ENCODE measurements at places on chromosomes 2 and 18.

DNA sequence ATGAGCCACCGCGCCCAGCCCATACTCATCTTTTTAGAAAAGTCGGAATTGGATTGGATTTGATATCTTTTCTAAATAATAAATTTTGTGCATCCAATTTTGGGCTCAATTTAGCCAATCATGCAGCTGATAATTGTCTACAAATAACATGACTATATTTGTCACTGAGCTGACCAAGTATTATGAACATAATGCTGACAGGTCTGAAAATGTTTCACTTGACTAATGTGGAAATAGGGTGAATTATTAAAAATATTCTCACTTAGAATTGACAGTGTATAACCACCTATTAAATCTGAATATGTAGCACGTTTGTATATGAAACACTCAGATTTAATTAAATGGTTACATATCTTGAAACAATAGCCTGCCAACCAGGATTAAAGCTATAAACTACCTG, 657.2 kb upstream of the FSHR start:
- DNase-seq = no peak

- no peak for DNase-seq
These were observed 258.0 kb downstream of the CNTNAP5 start for GRCh38 chr2:124283096-124283495.

GRCh38 chr2:20382965-20383810, 32.5 kb upstream of the PUM2 start:
- no peak for DNase-seq

GRCh38 chr2:214215107-214215506, 195.7 kb upstream of the VWC2L start:
- DNase-seq = no peak

- DNase-seq = no peak
These were observed 52.4 kb downstream of the VSNL1 start for GRCh38 chr2:17592731-17593409.

- peak; percentile 32 for DNase-seq
These were observed 2.5 kb upstream of the MREG start for GRCh38 chr2:216015722-216016464.

- no peak for DNase-seq
These were observed 79.1 kb downstream of the AP1S3 start for GRCh38 chr2:223758131-223758840.

- no peak for DNase-seq
These were observed 1.8 kb upstream of the KLHL41 start for GRCh38 chr2:169507698-169508097.

GRCh38 chr2:95034221-95034620, 8.7 kb downstream of the MAL start:
- no peak for DNase-seq

- DNase-seq = no peak
These were observed 20.6 kb downstream of the FER1L5 start for GRCh38 chr2:96663177-96663576.

- peak; percentile 74 for DNase-seq
These were observed 51.2 kb upstream of the ALPP start for GRCh38 chr2:232327105-232328031.

DNA sequence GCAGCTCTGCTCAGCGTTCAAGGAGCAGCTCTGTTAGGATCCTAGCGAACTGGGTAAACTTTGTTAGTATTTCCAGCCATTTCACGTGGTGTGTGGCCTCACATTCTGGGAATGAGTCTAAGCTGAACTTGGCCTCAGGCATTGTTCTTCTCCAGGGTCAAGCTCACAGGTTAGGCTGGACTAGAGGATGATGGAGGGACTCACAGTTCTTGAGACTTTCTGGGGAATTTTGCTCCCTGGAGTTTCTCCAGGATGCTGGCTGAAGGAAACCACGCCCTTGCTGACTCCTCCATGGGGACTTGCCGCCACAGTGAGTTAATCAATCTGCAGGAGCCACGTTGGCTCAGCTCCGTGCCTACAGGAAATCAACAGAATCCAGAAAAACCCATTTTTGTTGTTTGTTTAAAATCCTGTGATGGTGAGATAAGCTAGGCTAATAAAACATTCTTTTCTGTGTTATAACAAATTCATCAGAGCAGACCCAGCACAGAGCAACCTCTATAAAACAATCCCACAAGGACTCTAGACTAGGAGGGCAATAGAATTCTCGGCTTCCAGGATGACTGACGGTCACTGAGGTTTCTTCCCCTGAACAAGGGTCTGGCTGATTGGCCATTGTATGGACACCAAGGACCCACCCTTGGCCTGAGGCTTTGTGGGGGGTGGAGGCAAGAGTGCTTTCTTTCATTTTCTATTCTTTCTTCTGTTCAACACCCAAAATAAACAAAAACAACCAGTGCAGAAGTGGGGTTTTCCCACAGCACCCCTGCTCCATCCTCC, 12.6 kb downstream of the CNDP1 start:
- DNase-seq = no peak

- no peak for DNase-seq
These were observed 1.2 kb upstream of the HES6 start for GRCh38 chr2:238240757-238241711.

- DNase-seq = no peak
These were observed 1855.7 kb upstream of the CELF4 start for GRCh38 chr18:39421276-39421675.

- no peak for DNase-seq
These were observed 125.0 kb upstream of the CD226 start for GRCh38 chr18:70072678-70073077.

DNA sequence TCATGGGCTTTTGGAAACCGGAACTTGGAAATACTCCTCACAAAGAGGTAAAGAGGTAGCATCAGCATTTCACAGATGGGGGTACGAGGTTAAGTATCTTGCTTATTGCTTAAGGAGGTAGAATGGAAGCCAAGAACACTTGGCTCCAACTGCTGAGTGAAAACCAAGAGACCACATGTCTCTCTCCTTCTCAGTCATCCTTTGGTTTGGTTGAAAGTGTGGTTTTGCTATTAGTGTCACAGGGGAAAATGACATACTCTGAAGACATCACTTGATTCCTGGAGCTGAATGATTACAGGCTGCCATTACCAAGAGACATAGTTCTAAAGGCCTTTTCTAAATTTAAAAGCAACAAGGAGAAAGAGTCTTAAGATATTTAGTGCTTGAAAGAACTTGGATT, 41.5 kb downstream of the ANTXR1 start:
- no peak for DNase-seq

- peak; percentile 44 for DNase-seq
These were observed 4.5 kb upstream of the OSR1 start for GRCh38 chr2:19362755-19363473.

GRCh38 chr2:167310442-167310841, 422.2 kb downstream of the XIRP2 start:
- no peak for DNase-seq

DNA sequence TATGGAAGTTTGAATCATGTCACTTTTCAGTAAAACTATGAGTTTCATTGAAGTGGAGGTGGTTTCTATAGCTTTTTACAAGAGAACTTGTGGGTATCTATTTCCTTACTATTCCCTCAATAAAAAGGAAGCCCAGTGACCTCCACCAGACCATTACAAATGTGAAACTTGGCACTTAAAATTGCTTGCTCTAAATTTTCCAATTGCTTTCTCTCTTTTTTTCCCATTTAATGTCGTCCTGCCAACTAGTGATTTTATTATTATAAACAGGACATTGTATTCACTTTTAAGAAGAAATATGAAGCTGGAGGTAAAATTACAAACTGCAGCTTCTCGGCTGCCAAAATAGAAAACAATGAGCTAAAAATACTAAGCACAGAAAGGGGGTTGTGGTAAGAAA, 208.2 kb upstream of the ALPP start:
- DNase-seq = no peak

- DNase-seq = peak; percentile 35
These were observed 249.9 kb downstream of the PLCL1 start for GRCh38 chr2:198054299-198054698.

- no peak for DNase-seq
These were observed 1.2 kb downstream of the ONECUT2 start for GRCh38 chr18:57436191-57436964.

DNA sequence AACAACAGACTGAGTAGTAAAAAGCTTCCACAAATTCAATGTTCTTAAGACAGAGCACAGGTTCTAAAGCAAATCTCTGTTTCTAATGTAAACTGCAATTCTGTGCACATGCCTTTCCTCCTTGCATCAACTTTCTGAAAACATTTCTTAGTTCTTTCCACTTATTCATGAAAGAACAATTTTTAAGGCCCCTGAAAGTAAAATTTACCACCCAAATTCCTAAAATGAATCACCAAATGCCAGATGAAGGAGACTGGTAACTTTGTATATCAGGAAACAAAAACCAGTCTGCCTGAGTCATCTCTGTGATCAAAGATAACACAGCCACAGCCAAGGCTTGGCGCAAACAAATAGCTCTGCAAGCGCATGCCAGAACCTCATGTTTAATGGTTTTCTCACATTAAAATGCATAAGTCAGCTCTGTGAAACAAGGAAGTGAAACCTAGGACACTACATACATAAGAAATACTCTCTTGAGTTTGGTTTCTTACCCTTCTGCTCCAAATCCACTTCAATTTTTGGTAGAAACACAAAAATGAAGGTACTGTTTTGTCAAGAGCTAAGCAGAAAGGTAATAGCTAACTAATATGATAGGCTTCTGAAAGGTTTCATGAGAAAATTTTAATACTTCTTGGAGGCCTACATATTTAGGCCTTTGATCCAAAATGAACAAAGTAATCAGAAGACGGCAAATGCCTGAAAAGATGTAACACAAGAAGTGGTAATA, 169.4 kb downstream of the THADA start:
- DNase-seq = peak; percentile 61

DNA sequence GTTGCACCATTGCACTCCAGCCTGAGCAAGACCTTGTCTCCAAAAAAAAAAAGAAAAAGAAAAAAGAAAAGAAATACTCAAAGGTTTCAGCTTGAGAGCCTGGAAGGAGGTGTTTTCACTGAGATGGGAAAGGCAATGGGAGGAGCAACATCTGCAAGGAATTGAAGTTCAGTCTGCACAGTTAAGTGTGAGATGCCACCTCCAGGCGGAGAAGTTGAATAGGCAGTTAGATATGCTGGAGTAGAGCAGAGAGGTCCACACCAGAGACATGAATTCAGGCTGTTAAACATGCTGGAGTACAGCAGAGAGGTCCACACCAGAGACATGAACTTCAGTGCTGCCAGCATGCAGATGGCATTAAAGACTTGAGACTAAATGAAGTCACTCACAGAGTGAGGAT, 41.4 kb upstream of the DTNB start:
- DNase-seq = no peak

DNA sequence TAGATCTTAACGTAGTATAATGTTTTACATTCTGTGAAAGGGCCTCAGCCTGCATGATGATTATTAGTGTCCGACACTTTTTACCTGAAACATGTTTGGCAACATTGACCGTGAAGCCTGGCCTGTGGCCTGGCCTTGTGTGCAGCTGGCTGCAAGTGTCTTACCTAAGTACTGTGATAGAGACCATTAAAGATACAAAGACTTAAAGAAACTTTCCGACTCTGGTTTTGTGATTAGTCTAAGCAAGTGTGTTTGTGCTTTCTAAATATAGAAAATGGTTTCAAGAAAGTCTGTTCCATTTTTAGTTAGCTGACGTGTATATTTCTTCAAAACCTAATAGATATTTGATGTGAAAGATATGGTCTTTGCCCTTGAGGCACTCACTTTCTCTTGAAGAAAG, 601.8 kb downstream of the LRP1B start:
- no peak for DNase-seq

GRCh38 chr18:79738581-79739439, 58.9 kb upstream of the KCNG2 start:
- no peak for DNase-seq

DNA sequence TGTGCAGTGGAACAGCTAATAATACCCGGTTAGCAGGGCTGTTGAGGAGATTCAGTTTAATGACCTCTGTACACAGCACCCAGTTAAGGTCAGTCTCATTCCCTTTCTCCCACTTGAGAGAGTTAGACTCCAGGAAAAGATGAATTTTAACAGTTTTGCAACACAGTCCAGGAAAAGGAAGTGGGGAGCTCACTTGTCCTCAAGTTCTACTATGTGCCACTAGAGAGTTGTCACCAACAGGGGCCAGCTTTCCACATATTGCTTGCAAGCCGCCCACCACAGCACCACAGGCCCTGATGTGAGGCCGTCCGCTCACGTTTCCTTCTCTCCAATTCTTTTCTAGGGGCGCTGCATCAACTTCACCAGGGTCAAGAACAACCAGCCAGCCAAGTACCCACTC, 142.1 kb downstream of the GFPT1 start:
- DNase-seq = no peak

GRCh38 chr2:126655500-126656430, at the start of gene GYPC:
Gene GYPC (plus strand): TSS chr2:126656158. CDS start chr2:126656264, 106 bp downstream.
- peak; percentile 38 for DNase-seq

DNA sequence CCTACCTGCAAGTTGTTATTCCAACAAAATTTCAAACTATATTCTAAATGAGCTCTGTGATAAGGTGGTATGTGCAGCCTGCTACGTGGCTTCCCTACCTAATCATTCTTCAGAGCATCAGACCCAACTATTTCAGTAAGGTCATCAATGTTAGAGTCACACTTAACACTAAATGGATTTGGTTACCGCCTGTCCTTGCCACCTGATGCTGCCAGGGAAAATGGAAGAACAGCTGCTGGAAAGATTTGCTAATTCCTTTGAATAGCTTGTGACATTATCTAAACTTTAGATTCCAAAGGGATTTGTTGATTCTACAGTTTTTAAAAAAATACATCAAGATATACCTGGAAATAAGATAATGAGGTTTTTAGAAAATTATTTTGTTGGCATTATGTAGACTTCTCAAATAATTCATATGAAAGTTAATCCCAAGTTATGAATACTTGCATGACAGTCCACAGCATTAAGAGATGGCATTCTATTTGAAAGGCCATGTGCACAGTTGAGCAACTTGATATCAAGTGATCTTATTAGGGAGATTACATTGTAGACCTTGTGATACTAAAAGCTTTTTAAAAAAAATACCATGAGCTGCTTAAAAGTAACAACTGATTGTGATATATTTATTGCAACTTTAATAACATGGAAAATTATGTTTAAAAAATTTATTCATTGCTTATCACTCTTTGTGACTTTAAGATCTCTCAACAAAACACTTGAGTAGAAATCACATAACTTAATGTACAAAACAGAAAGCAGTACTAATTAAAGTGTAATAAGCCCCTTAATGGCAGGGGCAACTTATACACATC, 98.3 kb upstream of the UGP2 start:
- no peak for DNase-seq

DNA sequence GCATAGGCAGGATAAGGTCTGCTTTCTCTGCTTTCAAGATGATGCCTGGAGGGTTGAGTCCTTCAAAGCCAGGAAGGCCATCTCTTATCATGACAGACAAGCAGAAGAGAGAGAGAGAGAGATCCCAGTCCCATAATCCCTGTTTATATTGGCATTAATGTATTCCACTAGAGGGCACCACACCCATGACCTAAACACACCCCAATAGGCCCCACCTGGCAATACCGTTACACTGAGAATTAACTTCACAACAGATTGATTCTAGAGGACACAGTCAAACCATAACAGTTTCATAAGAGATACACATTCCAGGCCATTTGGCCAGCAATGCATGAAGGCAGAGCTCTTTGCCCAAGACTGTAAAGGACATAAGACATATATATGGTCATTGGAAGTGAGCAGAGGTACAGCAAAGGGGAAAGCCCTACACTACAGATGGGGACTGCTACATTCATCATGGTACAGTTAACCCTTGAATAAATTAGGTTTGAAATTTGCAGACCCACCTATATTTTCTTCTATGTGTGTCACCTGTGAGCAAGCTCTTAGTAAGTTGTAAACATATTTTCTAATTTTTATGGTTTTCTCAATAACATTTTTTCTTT, 1516.1 kb downstream of the RPIA start:
- no peak for DNase-seq

All from activated T-cell treated with anti-CD3 and anti-CD28 coated beads for 24 hours (primary cell).